ENCODE measurements at places on chromosomes 7 and 10. TPM values are rescaled to one million over a fixed set of nuclear protein-coding genes. Genes with fewer than 3 reads are reported as not detected.

Gene ZNF425
- 0.45 TPM for total RNA-seq

Gene PLCE1
- 0.04 TPM for total RNA-seq

Gene FAM107B
- total RNA-seq, result 108 TPM

Gene SSC4D
- total RNA-seq, result 0.61 TPM

Gene SLC13A1
- not detected for total RNA-seq

Gene CDNF
- total RNA-seq, result 1.0 TPM

Gene PTPRZ1
- total RNA-seq, result not detected

Gene SCART1
- total RNA-seq, result 3.8 TPM

Gene SLC12A9
- total RNA-seq, result 27.7 TPM

Gene ACTL6B
- total RNA-seq, result not detected

Gene CYP3A7
- total RNA-seq, result not detected

Gene MCM10
- 60.0 TPM for total RNA-seq

Gene GPER1
- not detected for total RNA-seq

Gene TRUB1
- total RNA-seq, result 10.6 TPM

Gene CFAP69
- total RNA-seq, result 0.39 TPM

Gene ADARB2
- total RNA-seq, result not detected

Gene LIPN
- not detected for total RNA-seq

Gene FLNC
- total RNA-seq, result 0.14 TPM

Gene AFAP1L2
- total RNA-seq, result 0.98 TPM

Gene CRHR2
- total RNA-seq, result not detected

Gene SLC26A5
- not detected for total RNA-seq

Gene NKX6-2
- not detected for total RNA-seq

Gene AKR1B15
- total RNA-seq, result not detected

Gene SMKR1
- 1.7 TPM for total RNA-seq

Gene DEPP1
- total RNA-seq, result 1.7 TPM

Gene VCL
- total RNA-seq, result 15.6 TPM

Gene ODAD2
- 0.20 TPM for total RNA-seq

Gene MACC1
- not detected for total RNA-seq

Gene C10orf88
- 8.8 TPM for total RNA-seq

Gene FAM3C
- total RNA-seq, result 13.0 TPM

Gene HELLS
- 144 TPM for total RNA-seq

Gene VAX1
- total RNA-seq, result not detected

Gene CTAGE4
- not detected for total RNA-seq

Gene DRGX
- not detected for total RNA-seq

Gene TAS2R41
- total RNA-seq, result not detected

Gene AKR1C8
- total RNA-seq, result 0.58 TPM

Gene HOXA1
- 0.16 TPM for total RNA-seq
